Natural killer cell (primary cell): ENCODE measurements at places on chromosomes 12 and 14.

GRCh38 chr14:98334186-98334585, 937.8 kb downstream of the BCL11B start:
- no peak for DNase-seq

GRCh38 chr14:85441909-85442643, 87.9 kb upstream of the FLRT2 start:
- no peak for DNase-seq

- DNase-seq: peak; percentile 48
These were observed 83.0 kb upstream of the CCDC196 start for GRCh38 chr14:66403183-66403582.

GRCh38 chr14:75214558-75214957, 38.1 kb upstream of the TMED10 start:
- DNase-seq: peak; percentile 34

DNA sequence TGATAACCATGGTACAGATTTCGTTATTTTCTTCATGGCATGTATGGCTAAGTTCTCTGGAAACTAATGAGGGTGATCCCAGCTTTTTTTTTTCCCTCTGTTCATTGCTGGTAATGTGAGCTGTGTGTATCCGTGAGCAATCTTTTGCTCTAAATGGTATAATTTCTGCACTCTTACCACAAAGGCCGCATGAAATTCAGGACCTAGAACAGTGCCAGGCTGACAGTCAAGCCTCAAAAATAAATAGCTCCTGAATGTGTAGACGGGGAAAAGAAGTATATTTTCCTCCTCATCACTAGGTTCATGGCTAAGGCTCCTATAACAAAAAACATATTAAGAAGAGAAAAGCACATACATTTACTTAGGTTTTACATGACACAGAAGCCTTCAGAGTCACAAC, 140.2 kb upstream of the RMST start:
- DNase-seq: no peak

DNA sequence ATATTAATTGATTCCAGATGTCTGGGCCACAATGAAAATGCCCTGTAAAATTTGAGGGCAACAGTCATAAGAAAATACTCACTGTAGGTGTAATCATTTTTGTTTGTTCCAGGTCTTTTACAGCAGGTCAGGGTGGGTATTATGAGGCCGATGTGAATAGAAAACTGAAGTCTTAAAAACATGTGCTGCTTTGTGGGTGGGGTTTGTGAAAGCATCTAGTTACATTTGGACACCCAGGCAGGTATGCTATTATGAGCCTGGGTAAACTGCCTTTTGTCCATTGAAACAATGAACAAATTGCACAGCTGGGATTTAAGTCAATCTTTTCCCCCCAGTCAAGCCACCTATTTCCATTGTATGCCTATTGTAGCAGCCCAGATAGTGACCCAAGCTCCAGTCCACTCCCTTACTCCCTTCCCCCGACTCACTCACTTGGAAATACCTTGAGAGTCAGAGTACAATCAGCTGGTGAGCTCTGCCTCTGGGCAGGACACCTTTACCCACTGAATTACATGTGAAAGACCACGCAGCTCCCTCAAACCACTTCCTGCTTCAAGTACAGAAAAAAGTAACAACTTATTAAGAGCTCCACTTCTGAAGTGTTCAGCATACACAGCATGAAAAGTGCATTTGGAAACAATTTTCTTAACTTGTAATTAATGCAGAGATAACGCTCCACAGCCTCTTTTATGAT, 1.8 kb downstream of the IGF1 start:
- peak; percentile 38 for DNase-seq

DNA sequence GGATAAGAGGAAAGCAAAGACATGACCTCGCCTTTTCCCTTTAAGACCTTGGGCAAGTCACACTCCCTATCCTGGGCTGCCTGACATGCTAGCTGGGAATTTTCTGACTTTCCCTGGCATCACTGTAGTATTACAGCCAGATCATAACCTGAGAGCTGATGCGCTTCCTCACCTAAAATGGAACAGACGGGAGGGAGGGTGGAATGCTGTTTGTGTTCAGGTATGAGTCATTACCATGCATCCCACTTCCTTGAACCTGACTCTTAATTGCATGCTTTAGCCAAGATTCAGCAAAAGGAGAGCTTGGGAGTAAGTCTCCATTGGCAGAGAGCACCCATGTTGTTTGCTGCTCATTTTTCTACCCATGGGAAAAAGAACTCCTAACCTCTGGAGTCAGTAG, 156.5 kb downstream of the KCNK10 start:
- no peak for DNase-seq

- no peak for DNase-seq
These were observed 18.9 kb downstream of the PITPNM2 start for GRCh38 chr12:123131879-123132402.

GRCh38 chr14:68841016-68841809, 48.3 kb upstream of the ZFP36L1 start:
- peak; percentile 47 for DNase-seq

DNA sequence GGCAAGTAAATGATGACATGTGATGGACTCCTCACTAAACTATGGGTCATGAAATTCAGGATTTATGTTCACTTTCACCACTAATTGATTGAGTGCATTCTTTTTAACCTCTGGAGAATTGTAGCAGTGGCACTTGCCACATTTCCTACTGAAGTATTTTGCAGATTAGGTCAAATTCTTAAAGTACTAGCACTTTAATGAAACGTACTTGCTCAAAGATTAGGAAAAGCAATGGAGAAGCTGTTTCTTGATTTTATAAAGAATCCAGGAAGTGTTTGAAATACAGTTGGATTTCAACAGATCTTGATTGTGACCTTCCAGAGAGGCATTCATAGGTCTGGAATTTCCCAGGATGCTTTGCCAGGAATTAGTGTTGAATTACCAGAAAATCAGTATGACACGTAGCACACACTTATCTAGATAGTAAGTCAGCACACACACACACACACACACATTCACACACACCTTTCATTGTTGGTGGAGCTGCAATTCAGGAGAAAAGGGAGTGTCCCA, 162.6 kb downstream of the MYRFL start:
- DNase-seq: no peak

GRCh38 chr12:95966287-95966870, 23.2 kb downstream of the AMDHD1 start:
- DNase-seq: no peak

DNA sequence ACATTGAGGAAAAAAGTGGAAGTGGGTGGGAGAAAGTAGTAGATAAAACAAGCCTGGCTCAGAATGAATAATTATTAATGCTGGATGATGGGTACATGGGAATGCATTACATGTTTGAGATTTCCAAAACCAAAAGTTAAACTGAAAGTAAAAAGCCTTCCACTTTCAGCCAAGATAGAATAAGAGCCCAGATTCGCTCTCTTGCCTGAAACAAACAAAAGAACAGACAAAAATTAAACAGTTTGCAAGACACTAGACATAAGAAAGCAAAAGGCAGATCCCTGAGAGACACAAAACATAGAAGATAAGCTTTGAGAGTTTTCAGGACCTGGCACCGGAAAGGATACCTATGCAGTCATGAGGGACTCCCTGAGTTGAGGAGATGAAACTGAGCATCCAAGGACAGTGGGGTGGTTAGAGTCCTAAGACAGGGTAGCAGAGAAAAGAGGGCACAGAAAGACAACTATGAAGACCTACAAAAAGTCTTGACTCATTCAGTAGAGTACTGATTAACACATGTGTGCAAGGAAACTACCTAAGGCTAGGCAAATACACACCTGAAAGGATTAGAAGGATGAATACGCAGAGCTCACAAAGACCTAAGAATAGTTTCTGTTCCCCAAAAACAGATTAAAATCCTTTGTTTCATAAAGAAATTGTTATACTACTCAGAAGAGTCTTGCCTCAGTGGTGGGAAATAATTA, 54.1 kb downstream of the CEP83 start:
- DNase-seq: no peak

GRCh38 chr12:119679490-119679889, 11.6 kb downstream of the PRKAB1 start:
- no peak for DNase-seq

GRCh38 chr12:104969343-104969742, 11.3 kb upstream of the SLC41A2 start:
- no peak for DNase-seq

DNA sequence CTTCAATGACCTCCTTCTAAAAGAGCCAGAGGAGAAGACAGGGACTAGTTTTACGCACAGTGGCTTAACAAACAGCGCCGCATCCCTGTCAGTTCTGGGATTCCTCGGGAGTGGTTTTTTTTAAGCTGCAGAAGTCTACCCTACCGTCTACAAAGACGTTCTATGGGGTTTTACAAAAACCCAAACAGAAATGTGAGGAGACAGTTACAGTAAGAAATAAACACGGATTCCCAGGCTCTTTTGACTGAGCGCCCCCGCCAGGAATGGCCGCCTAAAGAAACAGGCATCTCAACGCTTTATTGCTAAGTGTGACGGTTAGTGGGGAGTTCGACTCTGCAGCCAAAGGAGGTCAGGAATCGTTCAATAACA, 484 bp downstream of the ALKBH1 start:
- no peak for DNase-seq

- no peak for DNase-seq
These were observed 60.2 kb downstream of the ANO2 start for GRCh38 chr12:5884866-5885265.

DNA sequence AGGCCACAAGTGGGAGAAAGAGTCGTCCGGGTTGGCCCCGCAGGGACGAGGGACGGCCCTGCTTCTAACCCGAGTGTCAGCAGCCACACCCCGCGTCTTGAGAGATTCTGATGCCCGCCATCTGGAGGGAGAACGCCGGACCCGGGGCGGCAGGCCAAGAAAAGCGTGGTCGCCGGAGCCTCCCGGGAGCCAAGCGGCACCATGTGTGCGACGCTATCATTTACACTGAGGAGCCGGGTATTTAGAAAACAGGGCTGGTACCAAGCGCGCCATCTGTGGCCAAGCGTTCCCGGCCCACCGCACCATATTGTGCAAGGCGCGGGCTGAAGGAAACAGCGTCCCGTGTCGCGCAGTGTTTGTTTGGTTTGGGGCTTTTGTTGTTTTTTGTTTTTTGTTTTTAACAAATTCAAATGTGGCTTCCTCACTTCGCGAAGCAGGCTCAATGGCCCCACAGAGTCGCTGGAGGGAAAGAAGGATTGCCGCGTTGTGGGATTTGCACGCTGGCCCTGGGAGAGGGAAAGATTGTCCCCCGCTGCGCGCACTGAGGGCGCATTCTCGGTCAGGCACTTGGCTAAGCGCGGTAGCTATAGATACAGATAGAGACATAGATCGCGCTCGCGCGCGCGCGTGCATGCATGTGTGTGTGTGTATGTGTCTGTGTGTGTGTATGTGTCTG, 153.8 kb downstream of the BCL11B start:
- no peak for DNase-seq

DNA sequence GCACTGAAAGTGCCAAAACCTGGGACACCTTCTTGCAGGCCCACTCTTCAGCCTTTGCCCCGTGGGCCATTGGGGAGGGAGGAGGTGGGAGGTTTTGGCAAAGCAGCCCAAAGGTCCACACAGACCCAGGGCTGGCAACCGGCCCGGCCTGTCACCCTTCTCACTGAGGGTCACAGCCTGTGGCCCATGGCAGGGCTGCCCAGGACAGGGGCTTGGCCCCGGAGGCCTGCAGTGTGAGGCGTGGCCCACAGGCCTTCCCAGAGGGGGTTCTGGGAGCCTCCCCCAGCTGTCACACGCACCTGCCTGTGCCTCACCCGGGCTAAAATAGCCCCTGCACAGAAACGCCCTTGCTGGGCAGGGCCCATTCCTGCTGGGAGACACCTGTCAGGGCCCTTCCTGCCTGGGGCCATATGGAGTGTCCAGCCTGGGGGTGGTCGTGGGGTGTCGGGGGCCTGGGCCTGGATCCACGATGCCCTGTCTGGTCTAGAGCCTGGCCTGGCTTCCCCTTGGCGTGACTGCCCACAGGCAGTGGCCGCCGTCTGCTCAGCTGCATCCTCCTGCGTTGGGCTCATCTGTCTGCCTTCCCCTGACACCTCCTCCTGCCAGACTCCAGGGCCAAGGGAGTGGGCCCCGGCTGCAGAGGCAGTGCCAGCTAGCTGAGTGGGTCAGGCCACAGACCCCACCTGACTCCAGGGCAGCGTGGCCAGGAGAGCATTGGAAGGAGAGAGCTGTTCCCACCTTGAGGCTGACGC, 19.2 kb downstream of the PACS2 start:
- DNase-seq: no peak

DNA sequence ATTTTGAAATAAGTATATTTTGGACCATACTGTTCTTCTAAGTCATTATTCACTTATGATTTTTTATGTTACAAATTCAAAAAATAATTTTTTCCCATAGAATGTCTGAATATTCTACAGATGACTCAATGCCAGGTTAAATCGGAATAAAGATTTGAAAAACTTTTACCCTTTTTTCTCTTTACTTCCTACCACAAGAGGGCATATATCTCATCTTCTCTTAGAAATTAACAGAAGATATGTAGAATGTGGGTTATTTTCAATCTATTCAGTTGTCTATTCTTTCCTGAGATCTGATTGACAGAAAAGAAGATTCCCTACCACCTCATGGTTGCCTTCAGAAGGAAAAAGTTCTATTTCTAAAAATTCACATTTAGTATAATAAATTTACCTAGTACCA, 53.0 kb upstream of the KITLG start:
- no peak for DNase-seq

DNA sequence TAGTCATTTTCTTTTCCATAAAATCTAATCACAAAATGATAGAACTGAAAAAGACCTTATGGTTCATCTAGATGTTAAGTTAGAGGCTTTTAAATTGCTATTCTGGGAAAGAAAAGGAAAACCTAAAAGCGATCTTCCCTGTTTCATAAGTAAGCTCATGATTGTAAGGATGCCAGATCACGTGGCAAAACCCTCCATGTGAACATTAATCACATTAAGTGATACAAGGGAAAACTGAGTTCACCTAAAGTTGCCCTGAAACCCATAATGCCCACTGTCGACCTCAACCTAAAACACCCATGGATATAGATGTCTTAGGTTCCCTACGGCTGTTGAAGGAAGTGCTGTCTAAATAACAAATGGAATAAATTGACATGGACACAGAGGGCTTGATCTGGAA, 3.0 kb upstream of the STXBP6 start:
- DNase-seq: no peak

DNA sequence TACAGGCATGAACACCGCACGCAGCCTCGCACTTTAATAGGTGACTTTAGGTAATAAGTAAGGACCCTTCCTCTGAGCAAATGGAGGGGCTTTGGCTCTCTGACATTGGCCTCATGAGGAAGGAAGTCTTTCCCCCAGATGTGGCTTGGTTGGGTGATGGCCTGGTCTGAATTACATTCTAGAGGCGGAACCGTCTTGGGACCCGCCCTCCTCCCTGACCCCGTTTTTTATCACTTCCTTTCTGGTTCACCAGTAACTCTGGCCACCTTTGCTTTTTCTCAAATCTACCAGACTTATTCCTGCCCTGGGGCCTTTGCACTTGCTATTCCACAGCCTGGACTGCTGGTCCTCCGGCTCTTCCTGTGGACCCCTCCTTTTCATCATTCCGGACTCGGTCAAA, 13.4 kb downstream of the ALDH2 start:
- no peak for DNase-seq

DNA sequence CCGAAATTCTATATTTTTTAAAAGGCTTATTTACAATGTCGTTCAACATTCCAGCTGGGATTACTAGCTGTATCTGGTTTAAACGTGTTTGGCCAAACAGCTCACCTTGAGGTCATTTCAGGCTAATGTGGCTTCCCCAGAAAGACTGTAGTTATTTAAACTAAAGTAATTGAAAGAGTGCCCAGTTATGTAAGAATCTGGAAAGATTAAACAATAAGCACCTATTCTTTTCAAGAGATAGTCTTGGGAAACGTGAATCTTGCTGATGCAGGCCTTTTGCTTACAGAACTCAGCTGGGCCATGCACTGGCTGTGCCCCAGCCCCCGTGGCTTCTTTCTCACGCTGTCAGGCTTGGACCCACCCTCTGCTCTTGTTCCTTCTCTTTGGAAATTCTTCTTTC, 24.4 kb downstream of the GLRX5 start:
- no peak for DNase-seq

- DNase-seq: no peak
These were observed 269.6 kb upstream of the AMIGO2 start for GRCh38 chr12:47349137-47350061.
